ENCODE measurements at places on chromosomes 7 and 10. TPM values are rescaled to one million over a fixed set of nuclear protein-coding genes. Genes with fewer than 3 reads are reported as not detected.

- no peak for DNase-seq
These were observed 782.3 kb upstream of the GHITM start for GRCh38 chr10:83357004-83357403.

DNA sequence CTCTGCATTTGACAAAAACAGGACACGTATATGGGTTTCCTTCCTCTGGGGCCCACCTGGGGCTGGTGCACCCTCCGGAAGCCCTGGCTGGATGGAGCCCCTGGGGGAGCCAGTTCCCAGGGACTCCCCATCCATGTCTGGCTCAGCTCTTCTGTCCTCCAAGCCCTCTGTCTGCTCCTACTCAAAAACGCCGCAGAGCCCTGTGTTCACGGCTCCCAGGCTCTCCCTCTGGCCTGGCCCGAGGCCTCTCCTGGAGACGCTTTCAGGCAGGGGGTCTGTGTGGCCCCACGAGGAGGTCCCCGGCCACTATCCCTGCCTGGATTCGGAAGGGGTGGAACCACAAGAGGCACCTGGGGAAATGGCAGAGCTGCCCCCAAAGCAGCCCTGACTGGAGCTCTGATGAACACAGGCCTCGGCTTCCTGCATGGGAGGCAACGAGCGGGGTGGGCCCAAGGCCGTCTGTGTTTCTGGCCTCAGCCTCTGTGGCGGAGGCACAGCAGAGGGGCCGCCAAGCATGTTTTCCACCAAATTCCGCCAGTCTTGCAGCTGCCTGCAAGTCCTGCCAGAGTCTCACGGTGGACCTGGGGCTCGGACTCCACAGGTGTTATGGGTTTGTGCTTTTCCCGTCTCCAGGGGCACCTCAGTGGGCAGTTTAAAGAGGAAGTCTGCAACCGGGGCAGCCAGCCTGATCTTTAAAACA lies 22.6 kb upstream of the INPP5A start:
- no peak for DNase-seq

DNA sequence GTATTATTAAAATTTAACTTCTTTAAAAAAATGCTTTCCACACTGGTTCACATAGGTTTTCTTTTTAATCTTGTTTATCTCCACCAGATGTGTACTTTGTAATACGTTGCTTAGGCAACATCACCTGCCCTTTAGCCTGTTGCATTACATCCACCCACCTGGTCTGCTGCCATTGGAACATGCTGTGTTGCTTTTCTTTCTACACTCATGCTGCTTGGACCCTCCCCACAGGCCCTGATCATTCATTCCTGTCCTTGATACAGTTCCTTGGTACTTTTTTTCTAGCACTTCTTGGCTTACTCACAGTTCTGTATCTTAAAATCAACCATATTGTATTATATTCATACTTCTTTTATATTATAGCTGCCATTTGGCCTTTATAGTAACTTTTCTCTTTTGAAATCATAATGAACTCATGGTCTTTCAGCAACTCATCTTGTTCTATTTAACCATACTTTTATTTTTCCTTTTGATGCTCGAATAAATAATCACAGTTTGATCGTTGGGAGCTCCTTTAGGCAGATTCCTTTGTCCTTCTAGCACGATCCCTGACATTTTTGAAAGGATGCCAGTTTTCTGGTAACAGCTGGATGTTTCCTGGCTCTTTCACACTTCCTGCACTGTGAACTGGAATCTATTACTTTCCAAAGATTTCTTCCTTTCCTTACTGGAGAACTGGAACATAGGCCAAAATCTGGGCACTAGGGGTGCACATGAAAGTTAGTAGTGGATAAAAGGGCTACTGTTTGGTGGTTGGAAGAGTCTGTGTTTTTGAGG lies 125.1 kb downstream of the CDK14 start:
- DNase-seq, result no peak

GRCh38 chr7:36070230-36070629 lies 82.8 kb upstream of the EEPD1 start:
- DNase-seq, result no peak

DNA sequence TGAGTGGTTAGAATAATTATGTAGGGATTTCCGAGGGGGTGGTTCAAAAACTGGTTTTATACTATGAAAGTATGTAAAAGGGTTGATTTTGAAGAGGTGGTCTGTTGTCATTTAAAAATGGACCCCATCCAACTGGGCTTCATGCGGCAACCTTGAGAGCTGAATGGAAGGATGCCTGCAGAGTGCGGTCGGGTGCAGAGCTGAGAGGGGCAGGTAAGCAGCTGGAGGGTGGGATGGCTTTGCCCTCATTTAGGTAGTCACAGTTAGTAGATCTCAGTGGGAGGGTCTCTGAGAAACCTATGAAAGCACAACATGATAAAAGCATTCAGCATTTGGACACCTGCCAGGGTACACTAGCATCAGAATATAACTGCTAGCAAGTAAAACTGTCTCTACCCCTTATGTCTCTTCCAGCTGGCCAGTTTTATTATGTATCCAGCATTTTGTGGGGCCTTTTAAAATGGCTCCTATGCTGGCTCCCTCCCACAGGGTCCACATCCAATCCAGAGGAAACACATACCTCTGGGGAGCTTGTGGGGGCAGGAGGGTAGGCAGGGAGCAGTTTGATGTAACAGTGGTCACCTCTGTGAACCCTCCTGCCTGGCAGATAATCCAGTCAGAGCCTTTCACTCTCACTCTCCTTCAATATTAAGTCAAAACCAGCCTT lies 75.9 kb upstream of the MAGI2 start:
- no peak for DNase-seq

GDF2 gene
- not detected for total RNA-seq

All from activated T-helper 1 cell treated with anti-CD3 and anti-CD28 coated beads, Interleukin-12 subunit alpha, Interleukin-12 subunit beta, Interleukin-2, Interleukin-4 antibody, amounts not matched to agents 30 ng/mL and 10 ng/mL and 1 ng/mL, durations not matched to agents 14 hours and 24 hours and 36 hours (primary cell).